ENCODE measurements at places on chromosomes 7 and 10. TPM values are rescaled to one million over a fixed set of nuclear protein-coding genes. Genes with fewer than 3 reads are reported as not detected.

Gene IDI2
- not detected for total RNA-seq

Gene TMEM236
- under 0.01 TPM for total RNA-seq

Gene CPED1
- total RNA-seq, result 9.2 TPM

Gene LRRD1
- total RNA-seq, result under 0.01 TPM

Gene SPDYE8
- not detected for total RNA-seq

Measured in hematopoietic multipotent progenitor cell (in vitro differentiated cells).